ENCODE measurements at places on chromosomes 2 and 18.

- DNase-seq, result no peak
Observed at GRCh38 chr2:112985090-112985489, 7.3 kb downstream of the IL36G start.

DNA sequence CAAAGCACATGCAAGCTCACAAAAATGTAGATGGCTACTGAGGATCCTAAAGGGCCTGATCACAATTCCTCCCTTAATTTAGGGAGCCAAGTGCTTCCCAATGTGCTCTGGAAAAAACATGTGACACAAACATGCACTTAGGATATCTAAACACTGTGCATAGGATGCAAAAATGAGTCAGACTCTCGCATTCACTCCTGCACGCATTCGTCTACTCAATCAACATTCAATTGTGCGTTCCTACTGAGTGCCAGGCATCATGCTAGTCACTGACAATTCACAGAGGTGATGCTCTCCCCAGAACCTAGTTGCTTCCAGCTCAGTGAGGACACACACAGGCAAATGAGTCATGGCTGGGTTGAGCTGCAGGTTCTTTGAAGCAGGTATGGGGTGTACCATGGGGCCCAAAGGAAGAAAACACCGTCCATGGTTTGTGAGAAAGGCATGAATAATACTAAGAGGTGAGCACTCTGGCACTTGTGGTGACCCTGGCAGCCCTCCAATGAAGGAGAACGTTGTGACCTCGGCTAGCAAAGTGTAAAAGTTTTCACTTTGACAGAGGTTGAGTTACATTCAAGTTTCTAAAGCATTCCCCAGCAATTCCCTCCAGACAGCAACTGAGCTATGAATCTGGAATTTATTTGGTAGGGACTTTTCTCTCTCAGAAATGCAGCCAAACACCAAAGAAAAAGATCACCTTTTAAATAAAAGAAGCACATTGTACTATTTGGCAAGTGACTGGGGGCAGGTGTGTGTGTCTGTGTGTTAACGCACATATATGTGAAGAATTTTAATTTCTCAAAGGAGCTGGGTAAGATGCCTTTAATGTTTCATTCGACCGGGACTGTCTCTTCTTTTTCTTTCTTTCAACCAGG, 173.3 kb downstream of the ALPK2 start:
- no peak for DNase-seq

GRCh38 chr2:36356990-36357846, 1.6 kb downstream of the CRIM1 start:
- DNase-seq, result no peak

- DNase-seq, result no peak
Observed at GRCh38 chr2:42493468-42494354, at the start of gene KCNG3. TSS of gene KCNG3 (minus strand) at chr2:42493982. CDS start at chr2:42493501, 481 bp downstream.

GRCh38 chr2:138626148-138626547, 124.6 kb downstream of the SPOPL start:
- DNase-seq, result no peak

DNA sequence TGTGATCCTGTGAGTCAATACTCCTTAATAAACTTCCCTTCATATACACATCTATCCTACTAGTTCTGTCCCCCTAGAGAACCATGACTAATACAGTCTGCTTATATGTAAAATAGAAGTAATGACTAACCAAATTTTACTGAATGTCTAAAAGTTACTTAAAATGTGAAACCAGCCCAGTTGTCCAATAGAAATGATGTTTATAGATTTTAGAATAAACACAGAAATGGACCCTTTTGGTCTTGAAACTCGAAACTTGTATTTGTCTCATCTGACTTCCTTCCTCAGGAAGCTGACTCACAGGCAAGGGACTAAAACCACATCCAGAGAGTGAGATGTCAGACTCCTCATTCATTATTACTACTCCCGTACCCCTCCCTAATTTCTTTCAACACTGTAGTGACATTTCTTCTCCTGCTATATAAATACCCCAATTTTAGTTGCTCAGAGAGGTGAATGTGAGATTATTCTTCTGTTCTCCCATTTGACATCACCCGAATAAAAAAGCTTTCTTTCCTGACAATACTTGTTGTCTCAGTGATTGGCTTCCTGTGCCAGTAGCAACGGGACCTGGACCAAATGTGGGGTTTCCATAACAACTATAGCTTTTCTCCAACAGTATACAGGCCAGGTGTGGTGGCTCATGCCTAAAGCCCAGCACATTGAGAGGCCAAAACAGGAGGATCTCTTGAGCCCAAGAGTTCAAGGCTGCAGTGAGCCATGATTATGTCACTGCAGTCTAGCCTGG, 486.0 kb downstream of the ERBB4 start:
- no peak for DNase-seq

DNA sequence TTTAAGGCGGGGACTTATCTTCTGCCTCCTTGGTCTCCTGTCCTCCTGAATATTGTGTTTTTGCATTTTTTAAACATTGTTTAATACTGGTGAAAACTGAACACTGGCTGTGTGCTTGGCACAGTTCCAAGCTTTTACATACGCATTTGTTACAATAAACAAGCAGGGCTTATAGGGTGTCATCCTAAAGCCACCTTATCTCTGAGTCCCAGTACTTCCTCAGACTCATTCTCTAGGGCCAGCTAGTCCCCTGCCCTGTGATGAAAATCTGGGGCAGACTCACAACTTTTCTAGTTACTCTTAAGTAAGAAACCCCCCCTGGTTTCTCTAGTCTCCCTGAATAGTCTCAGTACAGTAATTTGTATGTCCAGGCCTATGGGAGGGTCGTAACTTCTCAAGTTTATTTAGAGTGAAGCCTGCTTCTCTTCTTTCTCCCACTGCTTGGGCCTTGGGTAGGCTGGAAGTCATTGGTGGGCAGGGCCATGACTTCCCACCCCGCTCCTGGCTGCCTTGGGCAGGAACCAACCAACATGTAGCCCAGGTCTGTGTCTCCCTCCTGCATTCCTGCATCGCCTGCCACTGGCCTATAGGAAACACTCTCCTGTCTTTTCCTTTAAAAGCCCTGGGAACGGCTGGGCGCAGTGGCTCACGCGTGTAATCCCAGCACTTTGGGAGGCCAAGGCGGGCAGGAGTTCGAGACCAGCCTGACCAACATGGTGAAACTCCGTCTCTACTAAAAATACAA, 7.7 kb upstream of the KCNE4 start:
- DNase-seq, result peak; percentile 75

GRCh38 chr18:65415098-65415497, 335.7 kb upstream of the CDH7 start:
- no peak for DNase-seq

DNA sequence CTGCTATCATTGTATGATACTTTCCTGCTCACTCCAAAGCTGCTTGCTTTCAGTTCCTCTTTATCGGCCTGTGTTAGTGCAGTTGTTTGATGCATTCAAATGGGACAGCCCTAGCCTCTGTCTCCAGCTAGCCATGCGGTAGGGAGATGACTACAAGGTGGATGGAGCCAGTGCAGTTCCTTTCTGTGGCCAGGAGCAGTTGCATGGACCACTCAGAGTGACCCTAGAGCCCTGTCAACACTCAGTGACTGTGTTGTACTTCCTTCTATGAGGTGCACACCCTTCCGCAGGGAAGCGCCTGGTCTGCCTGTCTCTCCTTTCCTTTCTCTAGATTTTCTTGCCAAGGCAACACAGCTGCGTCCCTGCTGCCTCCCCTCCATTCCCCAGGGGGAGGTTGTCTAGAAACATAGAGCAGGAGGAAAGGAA, 33.8 kb downstream of the KCNS3 start:
- no peak for DNase-seq

GRCh38 chr2:40439473-40439872, 12.4 kb downstream of the SLC8A1 start:
- DNase-seq, result no peak

- DNase-seq, result no peak
Observed at GRCh38 chr2:240646900-240647502, 21.7 kb downstream of the GPR35 start.

DNA sequence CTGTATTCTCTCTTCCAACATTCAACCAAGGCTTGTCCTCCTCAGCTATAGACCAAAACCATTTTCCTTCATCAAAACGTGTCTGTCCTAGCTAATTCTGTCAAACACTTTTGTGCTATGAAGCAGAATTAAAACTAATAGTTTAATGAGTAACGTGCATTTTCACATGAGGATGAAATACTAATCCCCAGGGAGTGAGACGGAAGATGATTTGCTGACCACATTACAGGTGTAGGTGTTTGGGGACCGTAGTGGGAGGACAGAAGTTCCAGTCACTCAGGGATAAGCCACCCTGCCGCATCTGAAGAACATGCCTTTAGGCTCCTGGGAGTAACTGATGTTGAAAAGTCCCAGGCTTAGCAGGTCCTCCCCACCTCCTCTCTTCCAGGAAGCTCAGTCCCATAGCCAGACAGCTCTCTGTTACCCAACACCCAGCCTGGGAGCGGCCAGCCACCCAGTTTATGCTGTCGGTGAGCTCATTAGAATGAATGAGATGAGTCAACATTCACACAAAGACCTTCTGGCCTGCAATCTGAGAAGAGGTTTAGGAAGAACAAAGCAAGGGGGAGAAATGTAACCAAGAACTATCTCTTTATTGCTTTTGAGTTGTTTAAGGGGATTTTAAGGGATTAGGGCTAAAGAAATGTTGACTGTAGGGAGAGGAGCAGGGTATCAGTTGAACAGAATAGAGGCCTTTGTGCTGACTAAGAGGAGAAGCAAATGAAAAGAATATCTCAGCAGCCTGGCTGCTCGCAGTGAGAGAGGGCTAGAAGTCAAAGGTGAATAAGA, 122.5 kb downstream of the FOXI3 start:
- no peak for DNase-seq

GRCh38 chr2:143463719-143464118, 334.5 kb downstream of the ARHGAP15 start:
- DNase-seq, result no peak
